ENCODE measurements at places on chromosomes 12 and 14. TPM values are rescaled to one million over a fixed set of nuclear protein-coding genes. Genes with fewer than 3 reads are reported as not detected.

The ANG gene
- 10.7 TPM for total RNA-seq

The POTEG gene
- not detected for total RNA-seq

The C3AR1 gene
- total RNA-seq = not detected

The ERP29 gene
- total RNA-seq = 134 TPM

The CHST11 gene
- total RNA-seq = 35.7 TPM

The VPS37B gene
- total RNA-seq = 33.3 TPM

The NUAK1 gene
- 12.0 TPM for total RNA-seq
